Activated CD4-positive, alpha-beta T cell treated with anti-CD3 and anti-CD28 coated beads for 36 hours (primary cell): ENCODE measurements at places on chromosomes 16 and 17. TPM values are rescaled to one million over a fixed set of nuclear protein-coding genes. Genes with fewer than 3 reads are reported as not detected.

RDM1 gene
- 4.4 TPM for total RNA-seq

GRCh38 chr17:2067048-2067561 lies 12.2 kb downstream of the HIC1 start:
- peaks cover 67% of the 10 kb centered on the region for H3K36me3 ChIP-seq
- DNase-seq, result no peak
- peaks cover 36% of the 10 kb centered on the region for H3K4me1 ChIP-seq
- no peak overlapping the region for H3K4me3 ChIP-seq
- H3K27ac ChIP-seq, result no peak overlapping the region

DNA sequence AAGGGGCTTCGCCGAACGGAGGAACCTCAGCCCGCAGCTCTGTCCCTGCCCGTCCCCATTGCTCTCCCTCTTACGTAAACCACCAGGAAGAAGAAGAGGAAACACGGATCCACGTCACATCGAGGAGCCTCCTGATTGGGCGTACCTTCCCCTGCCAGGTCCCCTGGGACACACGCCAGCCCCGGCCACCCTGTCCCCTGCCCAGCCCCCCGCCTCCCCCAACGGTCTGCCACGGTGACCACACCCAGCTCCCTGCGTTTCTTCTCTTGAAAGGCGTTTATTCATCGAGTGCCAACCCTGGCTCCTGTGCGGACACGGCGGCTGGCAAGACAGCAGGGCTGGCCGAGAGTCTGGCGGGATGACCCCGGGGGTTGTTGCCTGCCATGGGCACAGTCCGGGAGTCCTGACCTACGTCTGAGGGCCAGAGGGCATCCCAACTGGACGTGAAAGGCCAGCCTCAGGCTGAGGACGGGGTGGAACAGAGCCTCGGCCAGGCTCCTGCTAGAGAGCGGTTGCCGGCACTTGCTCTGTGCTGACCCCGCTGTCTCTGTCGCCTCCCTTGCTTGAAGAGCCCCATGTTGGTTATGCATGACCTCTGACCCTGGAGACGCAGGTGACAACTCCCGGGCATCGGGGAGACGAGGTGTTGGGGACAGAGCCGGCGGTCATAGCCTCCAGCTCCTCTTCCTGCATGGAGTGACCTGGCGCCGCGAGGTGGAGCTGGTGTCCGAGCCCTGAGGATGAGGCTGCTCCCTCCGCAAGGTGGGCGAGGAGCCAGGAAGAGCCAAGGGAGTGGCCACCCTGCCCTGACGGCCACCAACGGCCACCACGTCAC lies 40.5 kb upstream of the ACSF3 start:
- H3K4me1 ChIP-seq, result no peaks in the 10 kb centered on the region
- H3K27ac ChIP-seq, result no peak overlapping the region
- no peak overlapping the region for H3K4me3 ChIP-seq
- H3K27me3 ChIP-seq, result no peaks in the 10 kb centered on the region
- DNase-seq, result no peak
- no peaks in the 10 kb centered on the region for H3K36me3 ChIP-seq

DNA sequence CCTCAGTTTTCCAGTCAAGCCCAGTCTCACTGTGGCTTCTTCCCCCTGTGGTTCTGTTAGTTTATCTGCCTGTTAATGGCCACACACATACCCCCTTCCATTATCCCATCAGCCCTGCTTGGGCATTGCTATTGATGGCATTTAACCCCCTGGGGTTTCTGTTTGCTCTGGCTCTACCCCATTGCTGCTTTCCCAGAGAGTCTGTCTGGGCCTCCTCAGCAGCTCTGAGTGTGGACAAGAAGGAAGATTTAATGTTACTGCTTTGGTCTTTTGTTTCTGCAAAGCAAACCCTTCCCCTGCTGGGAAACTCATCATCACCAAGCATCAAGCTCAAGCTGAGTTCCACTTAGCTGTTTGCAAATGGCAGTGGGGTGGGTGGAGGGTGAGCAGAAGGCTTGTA lies 162.7 kb downstream of the CCT6B start:
- no peaks in the 10 kb centered on the region for H3K36me3 ChIP-seq
- peaks cover 6% of the 10 kb centered on the region for H3K27me3 ChIP-seq
- no peak overlapping the region for H3K27ac ChIP-seq
- H3K4me1 ChIP-seq, result no peaks in the 10 kb centered on the region
- DNase-seq, result no peak

KCNJ12 gene
- total RNA-seq, result not detected

TOX3 gene
- not detected for total RNA-seq

- H3K27me3 ChIP-seq, result peaks cover 16% of the 10 kb centered on the region
- no peaks in the 10 kb centered on the region for H3K4me1 ChIP-seq
- H3K27ac ChIP-seq, result no peak overlapping the region
- H3K36me3 ChIP-seq, result no peaks in the 10 kb centered on the region
Measured at GRCh38 chr17:5873781-5874180, 196.4 kb upstream of the WSCD1 start.

DNA sequence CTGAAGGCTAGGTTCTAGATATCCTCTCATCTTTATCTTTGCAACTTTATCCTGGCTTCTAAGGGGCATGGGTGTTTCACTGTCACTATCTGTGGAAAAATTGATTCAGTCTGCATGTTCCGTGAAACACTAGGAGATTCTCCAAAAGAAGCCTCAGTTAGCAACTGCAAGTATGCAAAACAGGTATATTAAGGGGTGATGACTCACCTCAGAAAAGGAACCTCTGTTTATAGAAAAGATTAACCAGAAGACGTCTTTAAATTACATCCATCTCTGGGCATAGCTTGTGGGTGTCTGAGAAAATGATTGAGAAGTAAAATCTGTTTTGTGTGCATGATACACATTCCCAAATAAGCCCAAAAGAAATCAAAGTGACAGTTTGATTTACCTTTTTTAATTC lies 353.8 kb upstream of the HSBP1 start:
- no peak overlapping the region for H3K4me3 ChIP-seq
- H3K4me1 ChIP-seq, result peaks cover 3% of the 10 kb centered on the region
- H3K36me3 ChIP-seq, result no peaks in the 10 kb centered on the region
- no peak for DNase-seq
- peaks cover 2% of the 10 kb centered on the region for H3K27me3 ChIP-seq

KRTAP3-1 gene
- total RNA-seq, result not detected

DNA sequence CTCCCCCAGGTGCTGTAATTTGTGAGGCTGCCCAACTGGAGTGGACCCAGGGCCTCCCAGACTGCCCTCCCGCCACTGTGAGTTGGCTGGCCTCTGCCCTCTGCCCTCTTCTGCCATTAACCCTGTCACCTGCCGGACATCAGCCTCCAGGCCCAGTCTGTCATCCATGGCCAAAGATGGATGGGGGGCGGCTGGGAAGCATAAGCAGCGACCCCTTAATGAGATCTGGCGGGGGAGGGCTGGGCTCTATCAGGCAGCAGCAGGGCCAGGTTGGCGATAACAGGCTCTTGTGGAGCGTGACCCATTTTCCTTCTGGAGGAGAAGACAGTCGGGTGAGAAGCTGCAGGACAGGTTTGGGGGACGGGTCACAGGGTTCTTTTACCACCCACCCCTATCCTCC lies 25.3 kb downstream of the CDK5RAP3 start:
- no peaks in the 10 kb centered on the region for H3K36me3 ChIP-seq
- no peak for DNase-seq
- peaks cover 3% of the 10 kb centered on the region for H3K4me1 ChIP-seq
- H3K27ac ChIP-seq, result no peak overlapping the region
